ENCODE measurements at places on chromosomes 13 and 19.

- DNase-seq = no peak
Observed at GRCh38 chr19:49059053-49059452, 1.5 kb upstream of the CGB7 start.

GRCh38 chr13:113876346-113877148, 12.7 kb upstream of the GAS6 start:
- no peak for DNase-seq

DNA sequence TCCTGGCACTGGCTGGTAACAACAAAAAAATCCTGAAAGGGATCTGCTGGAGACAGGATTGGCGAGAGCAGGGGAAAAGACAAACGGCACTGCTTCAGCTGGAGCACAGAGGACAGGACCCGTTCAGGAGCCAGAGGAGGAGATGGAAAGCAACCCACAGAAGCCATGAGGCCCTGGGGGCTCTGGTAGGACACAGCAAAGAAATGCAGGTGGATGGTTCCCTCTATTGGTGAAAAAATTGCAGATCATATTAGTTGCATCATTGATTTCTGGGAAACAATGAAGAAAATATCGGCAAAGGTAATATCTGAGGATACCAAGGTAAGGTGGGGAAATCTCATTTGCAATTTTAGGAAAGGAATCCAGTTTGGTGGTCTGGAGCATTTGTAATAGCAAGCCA, 25.7 kb upstream of the TPP2 start:
- DNase-seq = no peak

DNA sequence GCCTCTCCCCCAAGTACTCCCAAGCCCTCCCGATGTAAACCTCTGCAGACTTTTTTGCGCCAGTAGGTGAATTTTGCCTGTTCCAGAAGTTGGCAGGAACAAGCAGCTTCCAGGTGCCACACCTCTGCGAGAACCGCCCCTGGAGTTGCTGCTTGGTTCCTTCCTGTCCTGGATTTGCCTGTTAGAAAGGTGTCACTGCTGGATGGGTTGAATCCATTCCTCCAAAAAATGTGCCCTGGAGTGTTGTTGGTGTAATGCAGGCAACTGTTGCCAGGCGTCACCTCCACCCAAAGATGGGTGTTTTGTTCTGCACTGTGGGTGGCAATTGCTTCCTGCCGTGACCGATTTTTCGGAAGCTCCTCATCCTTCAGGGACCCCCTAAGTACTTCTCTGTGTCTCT, 5.7 kb downstream of the PGPEP1 start:
- DNase-seq = no peak

DNA sequence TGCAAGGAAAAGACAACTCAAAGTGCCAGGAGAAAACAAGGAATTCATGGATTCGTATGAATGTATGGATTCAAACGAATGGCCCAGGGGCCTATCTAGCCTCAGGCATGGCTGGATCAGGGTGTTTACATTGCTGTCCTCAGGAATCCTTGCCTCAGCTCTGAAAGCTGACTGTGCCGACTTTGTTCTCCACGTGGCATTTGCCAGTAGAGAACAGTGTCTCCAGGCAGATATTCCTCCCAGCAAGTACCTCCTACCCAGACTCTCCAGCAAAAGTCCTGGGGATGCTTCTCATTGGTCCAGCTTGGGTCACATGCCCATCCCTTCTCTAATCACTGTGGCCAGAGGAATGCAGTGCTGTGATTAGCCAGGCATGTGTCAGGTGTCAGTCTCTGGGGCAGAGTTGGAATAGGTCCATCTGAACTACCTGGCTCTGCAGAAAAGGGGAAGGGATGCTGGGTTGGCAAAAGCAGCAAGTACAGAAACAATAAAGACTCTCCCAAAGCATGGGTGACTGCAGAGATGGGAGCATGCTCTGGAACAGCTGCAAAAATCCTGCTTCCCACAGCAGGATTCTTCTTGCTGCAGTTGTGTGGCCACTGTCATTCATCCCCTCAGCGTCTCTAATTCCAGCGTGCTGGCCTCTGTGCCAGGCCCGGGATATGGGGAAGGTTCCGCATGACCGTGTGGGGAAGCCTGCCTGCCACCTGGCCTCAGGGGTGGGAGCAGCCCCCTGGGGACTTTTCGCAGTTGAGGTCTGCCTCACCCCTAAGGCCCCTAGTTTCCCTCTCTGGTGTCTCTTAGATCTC, 30.0 kb downstream of the CCNE1 start:
- peak; percentile 72 for DNase-seq

GRCh38 chr13:45102136-45102507, 18.2 kb upstream of the GTF2F2 start:
- DNase-seq = no peak

GRCh38 chr19:56211718-56212117, 9.6 kb downstream of the ZSCAN5C start:
- DNase-seq = no peak

DNA sequence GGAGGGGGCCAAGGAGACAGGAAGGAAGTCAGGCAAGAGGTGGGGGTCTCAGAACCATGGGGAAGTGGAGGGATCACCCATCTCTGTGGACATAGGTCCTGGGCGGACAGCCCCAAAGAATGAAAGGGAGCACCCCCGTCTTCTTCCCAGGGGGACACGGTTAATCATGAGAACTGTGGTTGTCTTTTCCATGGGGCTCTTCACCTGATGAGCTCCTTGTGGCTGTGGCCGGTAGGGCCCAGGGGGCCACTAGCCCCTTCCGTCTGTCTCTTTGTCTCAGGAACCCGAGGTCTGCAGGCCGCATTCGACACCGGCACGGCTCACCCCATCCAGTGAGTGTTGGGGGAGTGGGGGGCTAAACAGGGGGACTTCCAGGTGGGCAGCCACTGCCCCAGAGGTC, 8.6 kb downstream of the PLPPR2 start:
- DNase-seq = no peak

- no peak for DNase-seq
Observed at GRCh38 chr13:55298201-55298600, 1842.5 kb upstream of the PRR20A start.

DNA sequence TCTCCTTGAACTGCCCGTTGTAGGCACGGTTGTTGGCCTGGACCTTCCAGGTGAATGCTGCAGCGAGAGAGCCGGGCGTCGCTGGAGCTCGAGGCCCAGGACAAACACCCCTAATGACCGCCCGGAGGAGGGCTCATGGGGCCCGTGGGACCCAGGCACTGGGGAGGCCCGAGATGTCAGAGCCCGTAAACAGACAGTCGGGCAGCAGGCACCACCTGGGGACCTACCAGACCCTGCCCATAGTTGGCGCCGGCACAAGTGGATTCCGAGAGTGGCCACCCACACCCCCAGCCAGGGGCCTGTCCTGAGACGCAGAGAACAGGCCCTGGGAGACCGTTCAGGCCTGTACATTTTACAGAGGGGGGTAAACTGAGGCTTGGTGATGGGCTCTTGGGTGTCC, 2.4 kb downstream of the ATP8B3 start:
- DNase-seq = no peak

DNA sequence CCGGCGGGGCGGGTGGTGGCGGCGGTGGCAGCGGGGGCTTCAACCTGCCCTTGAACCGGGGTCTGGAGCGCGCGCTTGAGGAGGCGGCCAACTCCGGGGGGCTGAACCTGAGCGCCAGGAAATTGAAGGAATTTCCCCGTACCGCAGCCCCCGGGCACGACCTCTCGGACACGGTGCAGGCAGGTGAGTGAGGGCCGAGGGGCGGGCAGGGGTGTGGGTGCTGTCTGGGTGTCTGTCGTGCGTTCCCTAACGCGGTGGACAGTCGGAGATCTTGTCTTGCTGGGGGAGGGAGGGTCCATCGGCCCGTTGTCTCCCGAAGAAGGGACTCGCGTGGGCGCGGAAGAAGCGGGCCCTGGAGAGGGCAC, 533 bp downstream of the LRCH1 start:
- no peak for DNase-seq

DNA sequence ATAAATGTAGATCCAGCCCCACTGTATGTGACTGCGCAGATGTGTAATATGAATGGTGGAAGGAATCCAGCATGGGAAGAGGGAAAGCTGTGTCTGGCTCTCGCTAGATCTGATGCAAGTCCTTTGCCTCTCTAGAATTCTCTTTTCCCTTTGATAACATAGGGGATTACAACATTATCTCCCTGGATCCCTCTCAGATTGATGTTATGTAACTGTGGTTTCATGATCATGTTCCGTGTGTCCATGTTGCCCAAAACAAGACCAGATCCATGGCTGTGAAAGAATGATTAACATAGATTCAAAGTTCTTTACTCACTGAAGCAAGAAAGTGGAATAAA, 184.0 kb upstream of the UBL3 start:
- DNase-seq = no peak

DNA sequence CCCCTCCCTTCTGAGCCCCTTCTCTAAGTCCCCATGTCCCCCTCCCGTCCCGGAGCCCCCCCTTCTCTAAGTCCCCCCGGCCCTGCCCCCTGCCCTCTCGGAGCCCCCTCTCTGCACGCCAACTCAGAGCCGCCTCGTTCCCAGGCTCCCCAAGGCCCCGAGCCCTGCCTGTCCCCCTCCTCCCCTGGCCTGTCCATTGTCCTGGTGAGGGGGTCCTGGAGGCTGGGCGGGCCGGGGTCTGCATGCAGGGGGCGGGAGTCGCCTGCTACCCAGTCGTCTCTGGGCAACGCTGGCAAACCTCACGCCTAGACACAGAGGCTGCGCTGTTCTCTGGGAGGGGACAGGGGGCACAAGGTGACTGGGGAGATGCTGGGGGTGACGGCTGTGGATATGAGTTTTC, 39.2 kb upstream of the SEMA6B start:
- DNase-seq = no peak

GRCh38 chr13:93284064-93284463, 57.5 kb downstream of the GPC6 start:
- DNase-seq = no peak

GRCh38 chr13:22468045-22468444, 712.7 kb upstream of the SGCG start:
- no peak for DNase-seq

DNA sequence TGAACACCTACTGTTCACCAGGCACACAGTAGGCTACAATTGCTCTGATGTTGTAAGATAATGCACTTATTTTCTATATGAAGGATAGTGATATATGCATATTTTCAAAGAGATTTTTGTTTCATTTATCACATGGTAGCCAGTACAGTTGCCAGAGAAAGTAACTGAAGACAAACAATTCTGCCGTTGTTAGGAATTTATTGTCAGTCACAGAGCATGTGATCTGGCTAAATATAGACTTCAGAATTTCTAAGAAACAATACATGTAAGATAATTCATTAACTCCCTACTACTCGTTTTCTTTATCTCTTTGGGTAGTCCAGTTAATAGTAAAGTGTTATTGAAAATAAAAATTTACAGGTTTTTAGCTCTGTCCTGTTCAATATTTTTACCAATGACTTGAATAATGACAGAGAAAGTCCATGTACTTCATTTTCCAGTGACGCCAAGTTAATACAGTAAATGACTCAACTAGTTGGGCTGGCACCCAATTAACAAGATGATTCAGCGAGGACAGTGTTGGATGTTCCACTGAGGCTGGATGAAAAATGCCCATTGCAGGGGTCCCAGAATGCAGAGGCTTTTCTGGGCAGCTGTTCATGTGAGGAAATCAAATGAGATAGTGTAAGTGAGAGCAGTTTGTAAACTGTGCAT, 35.6 kb downstream of the GJA3 start:
- peak; percentile 25 for DNase-seq

GRCh38 chr19:42397263-42398166, 7.4 kb upstream of the CNFN start:
- peak; percentile 68 for DNase-seq
